ENCODE measurements at places on chromosomes 7 and 10.

DNA sequence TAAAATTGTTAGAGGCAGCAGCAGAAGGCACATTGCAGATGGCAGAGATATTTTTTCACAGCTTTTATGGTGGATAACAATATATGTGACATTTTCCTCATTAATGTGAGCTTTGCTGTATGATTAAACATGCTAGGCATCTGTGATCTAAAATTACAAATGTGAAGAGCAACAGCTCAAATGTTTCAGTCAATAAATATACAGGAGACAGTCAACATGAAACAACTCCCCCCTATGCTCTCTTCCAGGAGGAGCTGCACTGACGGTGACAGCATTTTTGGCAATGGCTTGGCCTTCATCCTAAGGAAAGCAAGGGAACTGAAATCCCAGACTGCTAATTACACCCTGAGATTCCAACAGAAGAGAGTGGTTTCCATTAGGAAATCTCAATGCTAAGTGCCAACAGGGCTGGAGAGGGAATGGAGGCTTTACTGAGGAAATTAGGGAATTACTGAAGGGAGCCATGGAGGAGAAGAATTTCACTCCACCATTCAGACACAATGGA lies 51.4 kb upstream of the GRB10 start:
- no peak for DNase-seq

DNA sequence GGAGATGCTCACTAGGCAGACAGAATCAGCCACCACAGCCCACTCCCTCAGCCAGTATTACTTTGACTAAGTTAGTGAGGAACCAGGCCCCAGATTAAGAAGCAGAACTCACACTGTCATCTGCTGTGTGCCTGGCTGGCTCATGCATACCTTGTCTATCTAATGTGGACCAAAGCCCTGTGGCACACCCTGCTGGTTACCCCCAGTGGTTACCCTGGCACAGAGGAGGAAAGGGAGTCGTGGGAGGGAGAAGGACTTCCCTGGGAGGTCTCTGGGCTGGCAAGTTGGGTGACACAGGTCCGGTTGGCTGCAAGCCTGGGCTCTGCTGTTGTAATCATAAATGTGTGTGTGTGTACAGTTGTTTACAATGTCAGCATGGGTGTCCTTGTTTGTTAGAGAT lies 7.5 kb upstream of the SH2D4B start:
- peak; percentile 12 for DNase-seq

- peak; percentile 23 for DNase-seq
Observed at GRCh38 chr7:29113384-29114102, 32.8 kb downstream of the CPVL start.

- peak; percentile 66 for DNase-seq
Observed at GRCh38 chr7:21261627-21262594, 166.0 kb upstream of the SP4 start.

DNA sequence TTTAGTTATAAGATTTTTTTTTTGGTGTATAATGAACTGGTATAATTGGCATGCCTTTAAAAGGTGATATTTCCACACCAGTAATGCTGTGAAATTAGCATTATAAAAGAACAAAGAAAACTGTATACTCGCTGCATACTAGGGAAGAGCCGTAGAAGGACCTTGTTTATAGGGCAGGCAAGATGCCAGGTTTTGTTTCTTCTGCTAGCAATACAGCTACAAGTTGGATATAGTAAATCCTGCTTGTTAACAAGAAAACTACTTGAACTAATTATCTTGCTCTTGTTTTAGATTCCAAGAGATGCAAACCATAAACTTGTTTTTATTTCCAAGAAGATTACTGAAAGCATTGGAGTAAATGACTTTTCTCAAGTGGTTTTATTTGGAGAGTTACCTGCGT lies 1.9 kb downstream of the DNAH11 start:
- no peak for DNase-seq

- DNase-seq = no peak
Observed at GRCh38 chr7:83178796-83179195, 16.1 kb upstream of the PCLO start.

- DNase-seq = no peak
Observed at GRCh38 chr10:55305285-55305684, 504.3 kb upstream of the PCDH15 start.

- no peak for DNase-seq
Observed at GRCh38 chr10:75493464-75493863, 62.0 kb downstream of the LRMDA start.

- DNase-seq = no peak
Observed at GRCh38 chr7:3558400-3558799, 257.3 kb downstream of the SDK1 start.

GRCh38 chr10:74086317-74086716 lies 64.3 kb downstream of the AP3M1 start:
- DNase-seq = no peak

DNA sequence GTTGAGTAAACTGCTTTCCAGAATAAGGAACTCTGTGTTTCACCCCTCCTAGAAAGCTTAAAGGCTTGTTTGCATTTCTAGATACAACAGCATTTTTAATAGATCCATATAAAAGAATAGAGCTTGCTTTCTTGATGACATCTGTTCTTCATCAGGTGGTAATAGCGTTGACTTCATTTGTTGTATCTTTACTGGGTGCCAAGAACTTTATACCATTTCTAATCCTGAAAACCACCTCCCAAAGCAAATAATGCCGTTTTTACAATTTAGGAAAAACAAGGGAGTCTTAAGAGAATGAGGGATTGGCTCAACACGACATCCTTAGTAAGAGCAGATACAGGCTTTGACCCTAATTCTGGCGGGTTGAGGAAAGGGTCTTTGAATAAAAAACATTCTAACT lies 993.4 kb downstream of the TYW1 start:
- no peak for DNase-seq

- DNase-seq = no peak
Observed at GRCh38 chr7:131145026-131145425, 182.7 kb upstream of the MKLN1 start.

GRCh38 chr10:125023862-125024496 lies 82.1 kb downstream of the ZRANB1 start:
- DNase-seq = no peak

DNA sequence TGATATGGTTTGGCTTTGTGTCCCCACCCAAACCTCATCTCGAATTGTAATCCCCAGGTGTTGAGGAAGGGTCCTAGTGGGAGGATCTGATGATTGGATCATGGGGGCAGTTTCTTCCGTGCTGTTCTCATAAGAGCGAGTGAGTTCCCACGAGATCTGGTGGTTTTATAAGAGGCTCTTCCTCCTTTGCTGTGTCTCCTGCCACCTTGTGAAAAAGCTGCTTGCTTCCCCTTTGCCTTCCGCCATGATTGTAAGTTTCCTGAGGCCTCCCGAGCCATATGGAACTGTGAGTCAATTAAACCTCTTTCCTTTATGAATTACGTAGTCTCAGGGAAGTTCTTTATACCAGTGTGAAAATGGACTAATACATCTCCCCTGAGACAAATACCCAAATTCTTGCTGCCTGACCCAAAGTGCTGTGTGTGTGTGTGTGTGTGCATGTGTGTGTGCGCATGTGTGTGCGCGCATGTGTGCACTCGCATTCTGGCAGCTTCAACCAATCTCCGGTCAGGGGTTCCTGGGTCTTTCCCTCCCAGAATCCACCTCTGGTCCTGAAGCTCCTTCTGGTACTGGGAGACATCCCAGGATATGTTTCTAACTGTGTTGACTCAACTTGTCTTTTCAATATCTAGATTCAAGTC lies 98.1 kb upstream of the LRRC4 start:
- DNase-seq = no peak

- peak; percentile 48 for DNase-seq
Observed at GRCh38 chr10:68550747-68551411, 9.3 kb upstream of the TET1 start.

GRCh38 chr10:113047605-113047962 lies 97.5 kb downstream of the TCF7L2 start:
- no peak for DNase-seq

DNA sequence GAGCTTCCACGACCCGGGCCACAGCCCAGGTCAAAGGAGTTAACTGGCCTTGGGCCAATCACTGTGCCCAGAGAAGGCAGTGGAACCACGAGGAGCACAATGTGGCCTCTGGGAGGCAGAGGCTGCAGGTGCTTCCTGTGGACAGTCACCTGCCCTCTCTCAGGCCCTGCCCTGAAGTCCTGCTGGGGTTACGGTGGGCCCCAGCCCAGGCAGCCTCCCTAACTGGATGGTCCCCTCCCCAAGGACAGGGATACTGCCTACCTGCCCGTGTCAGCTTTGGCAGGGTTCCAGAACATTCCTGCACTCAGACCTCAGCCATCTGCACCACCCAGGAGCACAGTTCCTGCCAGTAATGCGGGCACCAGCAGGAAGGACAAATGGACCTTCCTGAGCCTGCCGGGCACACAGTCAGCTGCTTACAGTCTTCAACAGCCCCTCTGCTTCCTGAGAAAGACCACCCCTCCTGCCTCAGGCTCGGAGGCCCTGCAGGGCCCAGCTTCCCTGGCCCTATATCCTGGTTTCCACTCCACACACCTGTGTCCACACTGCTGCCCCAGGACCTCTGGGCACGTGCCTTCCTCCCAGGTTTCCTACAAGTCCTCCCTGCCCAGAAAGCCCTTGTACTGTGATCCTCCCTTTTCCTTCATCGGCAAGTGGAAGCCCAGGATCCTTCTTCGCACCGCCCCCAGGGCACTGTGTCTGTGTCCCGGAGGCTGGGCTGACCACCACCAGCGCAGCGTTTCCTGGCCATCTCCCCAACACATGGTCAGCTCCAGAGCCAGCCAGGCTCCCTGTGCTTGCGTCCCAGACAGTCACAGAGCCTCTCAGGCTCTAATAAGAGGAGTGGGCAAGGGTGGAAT lies 23.3 kb downstream of the WDR86 start:
- DNase-seq = no peak

DNA sequence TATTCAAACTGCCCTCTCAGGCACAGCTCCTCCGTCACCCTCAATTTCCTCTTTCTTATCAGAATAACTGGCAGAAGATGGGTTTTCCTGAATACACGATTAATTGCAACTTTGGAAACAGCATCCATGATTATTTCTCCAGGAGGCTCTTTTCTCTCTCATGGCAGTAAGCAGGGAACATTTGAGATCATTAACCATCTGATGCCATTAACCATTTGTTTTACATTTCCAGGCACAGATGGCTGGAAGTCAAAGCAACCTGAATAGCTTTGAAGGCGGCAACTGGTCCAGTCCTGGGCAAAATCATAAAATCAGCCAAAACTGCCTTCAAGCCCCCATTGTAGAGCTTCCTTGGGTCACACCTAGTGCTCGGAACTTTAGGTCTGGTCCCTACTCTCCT lies 289.5 kb upstream of the AOAH start:
- no peak for DNase-seq

DNA sequence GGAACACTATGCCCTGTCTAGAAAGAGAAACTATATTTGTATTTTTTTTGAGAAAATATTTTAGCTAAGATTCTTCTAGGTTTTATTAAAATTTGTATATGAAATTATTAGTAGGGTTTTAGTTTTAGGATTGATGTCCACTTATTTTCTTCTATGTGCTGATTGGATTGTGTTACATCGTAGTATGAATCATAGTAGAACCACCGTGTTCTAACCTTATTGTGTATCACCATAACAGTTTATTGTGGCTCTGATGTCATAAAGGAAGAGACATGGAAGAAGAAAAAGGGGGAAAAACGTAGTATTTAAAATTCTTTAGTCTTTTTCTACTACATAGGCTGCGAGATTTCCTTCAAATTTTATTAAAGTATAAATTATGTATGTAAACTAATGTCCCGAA lies 1.9 kb downstream of the AGBL3 start:
- no peak for DNase-seq

GRCh38 chr7:150357270-150357669 lies 11.4 kb upstream of the REPIN1 start:
- no peak for DNase-seq

DNA sequence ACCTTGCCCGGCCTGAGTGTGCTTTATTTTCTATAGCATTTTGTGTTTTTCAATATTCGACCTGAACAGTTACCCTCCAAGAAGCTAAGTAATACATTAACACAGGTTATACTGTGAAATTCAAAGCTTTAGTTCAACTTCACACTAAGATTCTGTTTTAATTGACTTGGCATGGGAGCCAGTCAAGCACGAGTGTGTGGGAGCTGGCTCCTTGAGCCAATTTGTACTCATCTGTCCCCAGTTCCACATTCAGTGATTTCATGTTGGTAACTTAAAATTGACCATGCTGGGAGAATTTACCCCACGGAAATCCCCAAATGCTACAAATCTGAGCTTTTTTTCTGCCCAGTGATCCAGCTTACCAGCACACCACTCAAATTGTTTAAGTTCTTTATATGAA lies 20.3 kb downstream of the TSPAN12 start:
- no peak for DNase-seq

- no peak for DNase-seq
Observed at GRCh38 chr10:16999665-17000451, 129.8 kb downstream of the CUBN start.

DNA sequence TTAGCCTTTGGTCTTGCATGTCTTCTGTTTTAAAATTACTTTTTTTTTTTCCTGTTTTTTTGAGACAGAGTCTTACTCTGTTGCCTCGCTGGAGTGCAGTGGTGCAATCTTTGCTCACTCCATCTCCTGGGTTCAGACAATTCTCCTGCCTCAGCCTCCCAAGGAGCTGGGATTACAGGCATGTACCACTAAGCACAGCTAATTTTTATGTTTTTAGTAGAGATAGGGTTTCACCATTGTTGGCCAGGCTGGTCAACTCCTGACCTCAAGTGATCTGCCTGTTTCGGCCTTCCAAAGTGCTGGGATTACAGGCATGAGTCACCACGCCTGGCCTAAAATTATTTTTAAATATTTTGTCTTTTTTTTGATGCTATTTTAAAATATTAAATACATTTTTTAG lies 38.5 kb downstream of the MLLT10 start:
- no peak for DNase-seq

DNA sequence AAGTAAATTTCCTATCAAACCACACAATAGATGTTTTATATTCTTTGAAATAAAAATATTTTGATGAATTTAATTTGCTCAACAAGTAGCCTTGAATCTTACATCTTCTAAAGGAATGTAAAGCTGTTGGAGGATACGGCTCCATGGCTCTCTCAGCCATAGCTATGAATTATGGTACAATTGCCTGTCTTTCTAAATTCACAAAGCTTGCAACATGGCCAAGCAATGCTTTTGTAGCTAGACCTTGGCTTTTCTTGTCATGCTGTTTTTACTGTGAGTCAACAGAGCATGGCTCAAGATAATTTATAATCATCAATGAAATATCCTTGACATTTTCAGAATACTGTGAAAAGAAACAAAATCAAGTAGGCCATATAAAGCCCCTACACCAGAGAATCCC lies 286.7 kb downstream of the CACNA2D1 start:
- no peak for DNase-seq

Measured in NCI-H526 (cell line).